NB4 (cell line): ENCODE measurements at places on chromosomes 4 and X.

DNA sequence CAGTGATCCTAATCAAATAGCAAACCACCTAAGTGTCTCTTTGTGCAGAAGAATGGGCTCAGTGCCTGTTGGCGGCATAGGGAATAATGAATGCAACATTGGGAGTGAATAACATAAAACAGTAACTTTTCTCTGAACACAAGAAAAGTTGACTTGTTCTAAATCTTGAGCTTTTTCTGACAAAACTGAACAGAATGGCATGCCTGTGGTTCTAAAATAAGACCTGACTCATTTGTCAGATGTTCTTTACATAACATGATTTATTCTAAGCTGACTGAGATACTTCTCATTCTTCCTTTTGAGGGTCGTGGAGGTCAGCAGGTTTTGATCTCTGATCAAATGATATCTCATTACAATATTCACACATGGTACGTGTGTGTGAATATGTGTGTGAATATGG, 165.4 kb upstream of the WDR1 start:
- no peak for DNase-seq

DNA sequence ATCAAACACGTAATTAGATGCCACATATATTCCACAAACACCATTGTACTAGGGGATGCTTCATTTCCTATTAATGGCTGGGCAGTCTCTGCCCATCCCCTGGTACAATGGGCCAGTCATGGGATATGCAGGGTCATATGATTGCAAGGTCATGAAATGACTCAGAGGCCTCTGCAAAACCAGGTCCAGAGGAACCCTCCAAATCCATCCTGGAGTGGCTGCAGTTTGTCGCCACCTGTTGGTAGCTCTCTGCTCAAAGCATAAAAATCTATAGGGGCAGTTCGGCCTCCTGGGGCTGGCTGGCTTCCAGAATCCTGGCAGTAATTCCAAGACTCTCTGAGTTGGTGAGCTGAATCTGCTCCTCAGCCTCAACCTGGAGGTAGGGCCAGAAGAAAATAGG, 22.9 kb upstream of the PUDP start:
- peak; percentile 62 for DNase-seq

GRCh38 chrX:131139072-131139471, 80.9 kb downstream of the ARHGAP36 start:
- DNase-seq: no peak

DNA sequence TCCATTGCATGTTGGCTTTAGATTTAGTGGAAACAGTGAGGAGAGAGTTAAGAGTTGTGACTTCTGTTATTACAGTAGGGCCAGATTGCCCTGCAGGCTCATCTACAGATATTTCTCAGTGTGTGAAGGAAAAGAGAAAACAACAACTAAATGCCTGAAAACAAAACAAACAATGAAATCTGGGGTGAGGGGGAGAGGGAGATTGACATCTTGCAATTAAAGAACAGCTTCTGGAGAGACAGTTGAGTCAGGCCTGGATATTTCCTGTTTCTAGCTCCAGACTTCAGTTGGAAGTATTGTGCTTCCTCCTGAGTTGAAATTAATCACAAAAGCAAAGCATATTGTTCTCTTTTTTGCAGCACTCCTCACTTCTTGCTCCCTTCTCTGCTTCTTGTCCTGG, 108.3 kb upstream of the SCML1 start:
- no peak for DNase-seq

- DNase-seq: peak; percentile 44
Measured at GRCh38 chrX:63128509-63128908, 222.6 kb downstream of the SPIN4 start.

GRCh38 chr4:46656071-46656470, 253.0 kb downstream of the COX7B2 start:
- DNase-seq: no peak

DNA sequence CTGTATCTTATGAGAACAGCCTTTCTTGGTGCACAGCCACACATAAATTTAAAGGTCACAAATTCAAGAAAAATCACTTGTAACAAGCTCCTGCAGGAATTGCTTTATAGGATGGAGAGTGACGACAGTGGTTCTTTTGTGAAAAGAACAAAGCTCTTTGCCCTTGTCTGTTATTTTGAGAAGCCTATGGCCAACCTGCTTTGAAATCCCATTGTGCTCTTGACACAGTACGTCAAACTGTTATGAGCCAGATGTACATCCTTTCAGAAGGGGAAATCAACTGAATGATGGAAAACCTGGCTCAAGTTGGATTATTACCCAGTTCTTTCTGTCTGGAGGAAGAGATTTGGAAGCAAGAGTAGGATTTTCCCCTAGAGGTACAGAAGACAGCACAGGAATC, 1454.2 kb downstream of the ARAP2 start:
- DNase-seq: no peak

- DNase-seq: peak; percentile 71
Measured at GRCh38 chrX:148572337-148572736, 71.9 kb downstream of the AFF2 start.

DNA sequence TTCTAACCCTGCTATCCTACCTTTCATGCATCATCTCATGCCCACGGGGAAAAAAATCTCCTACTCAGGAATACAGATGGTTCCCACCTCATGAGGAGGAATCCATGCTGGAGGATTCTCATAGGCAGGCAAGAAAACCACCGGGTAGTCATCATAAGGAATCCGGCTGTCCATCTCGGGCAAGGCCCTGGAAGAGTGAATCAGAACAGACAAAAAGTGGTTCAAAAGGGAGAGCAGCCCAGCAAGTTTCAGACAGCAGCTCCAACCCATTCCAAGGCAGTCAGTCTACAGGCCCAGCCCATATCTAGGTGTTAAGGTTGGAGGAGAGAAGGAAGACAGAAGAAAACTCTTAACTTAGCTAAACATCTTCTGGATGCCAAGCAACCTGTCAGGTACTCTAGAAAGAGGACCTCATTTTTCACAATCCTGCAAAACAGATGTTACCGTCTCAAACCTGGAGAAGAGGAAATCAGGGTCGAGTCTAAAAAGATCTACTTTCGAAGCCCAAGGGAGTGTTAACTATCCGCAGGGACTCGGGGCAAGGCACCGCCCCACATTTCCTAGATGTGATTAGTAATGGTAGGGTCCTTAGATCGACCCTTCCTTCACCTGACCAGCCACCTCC, 447 bp downstream of the PDZD11 start:
- DNase-seq: no peak

GRCh38 chr4:119748853-119749252, 120.2 kb upstream of the PDE5A start:
- DNase-seq: no peak

DNA sequence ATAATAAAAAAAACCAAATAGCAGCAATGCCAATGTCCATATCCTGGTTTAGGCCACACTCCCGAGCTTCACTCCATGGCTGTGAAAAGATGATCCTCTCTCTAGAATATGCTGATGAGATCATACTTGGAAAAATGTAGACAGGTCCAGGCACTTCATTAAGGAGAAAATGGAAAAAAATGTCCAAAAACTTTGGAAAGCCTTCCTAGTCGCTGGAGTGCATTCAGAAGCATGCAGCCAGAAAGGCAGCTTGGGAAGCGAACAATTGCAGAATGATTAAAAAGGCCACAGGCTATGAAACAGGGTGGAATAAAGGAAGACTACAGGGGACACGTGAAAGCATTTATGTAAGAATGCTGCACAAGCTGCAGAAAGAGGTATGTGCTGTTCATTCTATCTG, 165.6 kb upstream of the HCCS start:
- no peak for DNase-seq

GRCh38 chrX:42149281-42149680, 225.9 kb upstream of the CASK start:
- DNase-seq: no peak

GRCh38 chr4:186481998-186482790, 73.2 kb downstream of the MTNR1A start:
- DNase-seq: no peak

DNA sequence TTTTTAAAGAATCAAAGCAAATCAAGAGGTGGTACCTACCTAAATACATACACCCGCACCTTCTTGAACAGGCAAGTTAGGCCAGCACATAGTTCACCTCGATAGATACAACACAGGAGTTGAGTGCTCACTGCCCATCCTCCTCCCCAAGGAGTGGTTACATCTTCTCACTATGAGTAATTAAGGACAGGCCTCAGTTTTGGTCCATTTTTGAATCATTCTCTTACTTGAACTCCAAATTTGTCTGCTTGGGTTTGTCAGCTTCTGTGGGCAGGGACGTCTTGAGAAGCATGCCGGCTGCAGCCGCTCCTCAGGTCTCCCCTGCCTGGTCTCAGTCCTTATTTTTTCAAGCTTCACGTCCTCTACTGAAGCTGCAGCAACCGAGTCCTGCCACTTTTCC, 190.6 kb upstream of the RBPJ start:
- no peak for DNase-seq

DNA sequence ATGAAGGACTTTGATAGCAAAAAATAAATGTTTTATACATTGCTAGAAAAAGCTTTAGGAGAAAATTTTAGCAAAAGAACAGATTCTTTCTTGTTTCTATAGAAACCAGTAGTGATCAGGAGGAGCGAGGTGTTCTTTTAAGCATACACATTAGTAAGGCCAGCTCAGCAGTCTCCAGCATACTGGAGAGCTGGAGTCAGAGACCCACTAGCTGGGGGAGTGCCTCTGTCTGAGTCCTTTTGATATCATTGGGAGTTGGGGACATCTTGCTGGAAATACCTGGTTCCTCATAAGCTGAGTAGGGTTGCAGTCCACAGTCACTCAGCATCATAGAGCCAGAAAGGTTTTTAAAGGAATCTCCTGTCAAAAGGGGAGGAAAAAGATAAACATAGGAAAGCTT, 67.4 kb downstream of the AFF2 start:
- peak; percentile 9 for DNase-seq

GRCh38 chr4:150960079-150960478, 55.0 kb downstream of the LRBA start:
- peak; percentile 13 for DNase-seq

GRCh38 chrX:70434352-70434866, 10.2 kb upstream of the DLG3 start:
- peak; percentile 87 for DNase-seq

GRCh38 chrX:106802063-106802387, 448 bp upstream of the TBC1D8B start:
- no peak for DNase-seq

- no peak for DNase-seq
Measured at GRCh38 chr4:151359576-151359975, 34.2 kb upstream of the SH3D19 start.

GRCh38 chrX:118974908-118975671, 672 bp downstream of the LONRF3 start:
- peak; percentile 74 for DNase-seq

DNA sequence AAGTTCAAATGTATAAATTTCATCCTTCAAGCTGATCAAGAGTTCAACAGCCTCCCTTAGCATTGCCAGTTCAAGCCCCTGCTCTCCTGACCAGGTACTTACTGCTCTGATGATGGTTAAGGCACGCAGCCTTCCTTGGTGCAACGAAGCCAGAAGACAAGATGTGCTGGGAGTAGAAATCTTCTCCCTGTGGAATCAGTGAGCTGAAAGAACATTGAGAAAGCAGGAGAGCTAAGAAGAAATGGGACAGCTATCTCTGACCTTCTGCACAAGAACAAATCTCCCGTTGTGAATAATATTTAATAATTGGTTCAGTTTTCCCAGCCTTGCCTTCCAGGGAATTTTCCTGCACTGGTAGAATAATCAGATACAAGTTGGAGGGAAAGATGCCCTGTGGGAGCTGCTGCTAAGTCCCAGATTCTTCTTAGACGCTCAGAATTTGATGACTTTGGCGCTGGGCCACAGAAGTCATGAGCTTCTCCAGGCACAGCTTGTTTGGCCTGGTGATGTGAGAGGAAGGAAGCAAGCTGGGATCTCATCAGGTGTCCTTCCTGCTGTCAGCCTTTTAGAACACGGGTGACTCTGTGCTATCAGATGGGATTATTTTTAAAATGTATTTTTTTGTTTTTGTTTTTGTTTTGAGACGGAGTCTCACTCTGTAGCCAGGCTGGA, 77.8 kb downstream of the CD38 start:
- no peak for DNase-seq

DNA sequence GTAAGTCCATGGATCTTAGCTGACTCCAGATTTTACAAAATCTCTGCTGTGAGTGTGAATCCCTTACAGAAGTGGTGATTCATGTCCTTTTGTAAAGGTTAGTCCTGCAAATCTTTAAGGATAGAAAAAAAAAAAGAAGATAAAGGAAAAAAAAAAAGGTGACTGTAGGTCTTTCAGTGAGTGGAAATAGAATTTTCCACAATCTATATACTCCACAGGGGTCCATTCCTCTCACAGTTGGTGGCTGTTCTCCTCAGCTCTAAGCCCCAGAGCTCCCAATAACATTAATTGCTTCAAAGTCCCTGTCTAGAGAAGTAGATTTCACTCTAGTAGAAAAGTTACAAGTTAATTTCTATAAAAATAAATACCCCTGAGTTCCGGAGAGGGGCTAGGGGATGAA, 189.1 kb downstream of the NDST4 start:
- no peak for DNase-seq

DNA sequence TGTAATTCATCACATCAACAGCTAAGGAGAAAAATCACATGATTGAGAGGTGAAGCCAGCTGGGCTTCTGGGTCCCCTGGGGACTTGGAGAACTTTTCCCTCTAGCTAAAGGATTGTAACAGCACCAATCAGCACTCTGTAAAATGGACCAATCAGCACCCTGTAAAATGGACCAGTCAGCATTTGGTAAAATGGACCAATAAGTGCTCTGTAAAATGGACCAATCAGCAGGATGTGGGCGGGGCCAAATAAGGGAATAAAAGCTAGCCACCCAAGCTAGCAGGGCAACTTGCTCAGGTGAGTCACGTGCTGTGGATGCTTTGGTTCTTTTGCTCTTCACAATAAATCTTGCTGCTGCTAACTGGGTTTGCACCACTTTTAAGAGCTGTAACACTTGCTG, 1248.3 kb downstream of the PCDH18 start:
- DNase-seq: no peak

DNA sequence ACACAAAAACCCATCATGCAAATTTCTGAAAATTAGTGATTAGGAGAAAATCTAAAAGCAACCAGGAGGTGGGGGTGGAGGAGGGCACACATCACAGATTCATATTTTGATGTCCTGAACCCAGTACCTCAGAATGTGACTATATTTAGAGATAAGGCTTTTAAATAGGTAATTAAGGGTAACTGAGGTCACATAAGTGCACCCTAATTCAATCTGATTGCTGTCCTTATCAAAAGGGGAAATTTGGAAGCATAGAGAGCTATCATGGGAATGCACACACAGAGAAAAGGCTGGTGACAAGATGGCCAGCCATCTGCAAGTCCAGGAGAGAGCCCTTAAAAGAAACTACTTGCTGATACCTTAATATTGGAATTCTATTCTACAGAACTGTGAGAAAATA, 281.8 kb upstream of the UGT8 start:
- no peak for DNase-seq

DNA sequence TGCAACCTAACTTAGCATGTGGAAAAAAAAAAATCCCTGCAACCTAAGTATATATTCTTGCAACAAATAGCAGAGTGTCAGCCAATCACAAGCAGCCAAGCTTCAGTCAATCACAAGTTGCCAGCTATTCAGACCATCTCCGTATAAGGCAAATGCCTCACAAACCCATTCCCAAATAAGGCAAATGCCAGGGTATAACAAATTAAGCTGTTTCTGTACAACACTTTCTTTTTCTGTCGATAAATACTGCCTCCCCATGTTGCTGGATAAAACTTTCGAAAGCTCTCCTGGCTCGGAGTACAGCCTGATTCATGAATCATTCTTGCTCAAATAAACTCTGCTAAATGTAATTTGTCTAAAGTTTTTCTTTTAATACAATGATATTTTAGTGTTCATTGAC, 460.7 kb upstream of the SMIM31 start:
- DNase-seq: no peak

GRCh38 chr4:45442466-45442865, 681.4 kb downstream of the GABRG1 start:
- peak; percentile 11 for DNase-seq

GRCh38 chrX:31039327-31039711, 32.5 kb downstream of the FTHL17 start:
- DNase-seq: no peak
